ENCODE measurements at places on chromosomes 6 and 20.

GRCh38 chr6:169665289-169665688 lies 36.5 kb downstream of the WDR27 start:
- no peak for DNase-seq

DNA sequence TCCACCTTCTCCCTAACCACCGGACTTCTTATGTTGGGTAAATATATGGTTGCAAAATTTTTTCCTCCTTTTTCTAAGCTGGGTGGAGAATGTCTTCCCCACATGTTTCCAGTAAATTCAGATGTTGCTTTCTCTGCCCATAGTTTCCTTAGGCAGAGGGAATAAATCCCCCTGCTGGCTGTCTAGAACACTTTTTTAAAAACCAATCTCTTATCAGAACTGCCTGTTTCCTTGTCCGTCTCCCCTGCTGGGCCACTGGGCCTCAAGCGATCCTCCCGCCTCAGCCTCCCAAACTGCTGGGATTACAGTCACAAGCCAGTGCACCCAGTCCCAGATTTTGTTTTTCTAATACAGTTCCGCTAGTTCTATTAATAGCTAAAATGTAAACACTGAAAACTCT lies 9.9 kb upstream of the WFDC2 start:
- no peak for DNase-seq

DNA sequence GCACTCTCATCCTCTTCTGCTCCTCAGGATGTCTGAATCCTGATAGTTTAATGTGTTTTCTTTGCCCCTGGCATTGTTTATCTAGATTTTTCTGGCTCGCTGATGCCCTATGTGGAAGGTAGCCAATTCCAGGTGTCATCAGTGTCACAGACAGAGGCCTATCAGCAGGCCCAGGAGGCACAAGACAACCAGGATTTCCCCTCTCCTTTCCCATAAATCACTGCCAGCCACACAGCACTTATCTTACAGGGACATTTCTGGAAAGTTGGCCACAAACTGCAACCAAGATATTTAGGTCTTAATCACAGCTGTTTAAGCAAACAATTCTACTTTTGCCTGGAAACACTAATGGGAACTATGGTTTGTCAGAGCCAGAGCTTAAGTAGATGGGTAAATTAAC lies 28.1 kb downstream of the ADGRF5 start:
- no peak for DNase-seq

DNA sequence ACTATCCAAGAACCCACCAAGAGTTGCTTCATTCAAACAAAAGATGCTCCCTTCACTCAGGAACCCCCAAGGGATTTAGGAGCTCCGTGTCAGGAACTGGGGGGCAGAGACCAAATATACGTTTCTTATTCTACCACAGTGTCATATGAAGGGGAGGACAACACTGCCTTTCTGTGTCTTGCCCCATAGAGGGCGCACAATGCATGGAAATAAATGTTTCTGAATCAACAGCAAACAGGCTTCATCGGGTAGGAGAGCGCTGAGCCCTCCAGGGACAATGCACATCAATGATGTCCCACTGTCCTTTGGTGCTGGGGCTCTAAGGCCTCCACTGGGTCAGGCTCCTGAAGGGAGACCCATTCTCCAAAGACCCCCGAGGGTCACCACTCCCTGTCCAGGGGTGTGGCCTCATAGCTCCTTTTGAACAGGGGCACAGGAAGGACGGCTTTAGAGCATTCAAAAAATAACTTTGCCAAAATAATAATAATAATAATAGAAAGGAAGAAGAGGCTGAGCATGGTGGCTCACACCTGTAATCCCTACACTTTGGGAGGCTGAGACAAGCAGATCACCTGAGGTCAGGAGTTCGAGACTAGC lies 31.1 kb downstream of the PLG start:
- peak; percentile 47 for DNase-seq

- no peak for DNase-seq
Observed at GRCh38 chr20:4183361-4183760, 168.0 kb upstream of the RNF24 start.

DNA sequence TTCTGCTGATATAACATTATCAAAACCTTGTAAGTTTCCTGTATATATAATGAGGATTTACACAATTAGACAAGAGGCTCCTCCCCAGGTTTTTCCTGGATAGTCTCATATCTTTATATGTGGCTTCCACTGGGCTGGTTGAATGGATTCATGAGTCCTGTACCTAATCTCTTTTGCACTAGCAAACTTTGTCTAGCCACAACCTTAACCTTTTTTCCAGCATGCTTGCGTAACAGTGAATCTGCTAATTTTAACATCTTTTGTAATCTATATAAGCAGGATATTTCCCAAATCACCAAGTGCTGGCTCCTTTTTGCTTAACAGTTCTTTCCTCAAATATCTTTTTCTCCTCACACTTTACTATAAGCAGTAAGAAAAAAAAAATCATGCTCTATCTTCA lies 153.6 kb downstream of the COL21A1 start:
- no peak for DNase-seq

DNA sequence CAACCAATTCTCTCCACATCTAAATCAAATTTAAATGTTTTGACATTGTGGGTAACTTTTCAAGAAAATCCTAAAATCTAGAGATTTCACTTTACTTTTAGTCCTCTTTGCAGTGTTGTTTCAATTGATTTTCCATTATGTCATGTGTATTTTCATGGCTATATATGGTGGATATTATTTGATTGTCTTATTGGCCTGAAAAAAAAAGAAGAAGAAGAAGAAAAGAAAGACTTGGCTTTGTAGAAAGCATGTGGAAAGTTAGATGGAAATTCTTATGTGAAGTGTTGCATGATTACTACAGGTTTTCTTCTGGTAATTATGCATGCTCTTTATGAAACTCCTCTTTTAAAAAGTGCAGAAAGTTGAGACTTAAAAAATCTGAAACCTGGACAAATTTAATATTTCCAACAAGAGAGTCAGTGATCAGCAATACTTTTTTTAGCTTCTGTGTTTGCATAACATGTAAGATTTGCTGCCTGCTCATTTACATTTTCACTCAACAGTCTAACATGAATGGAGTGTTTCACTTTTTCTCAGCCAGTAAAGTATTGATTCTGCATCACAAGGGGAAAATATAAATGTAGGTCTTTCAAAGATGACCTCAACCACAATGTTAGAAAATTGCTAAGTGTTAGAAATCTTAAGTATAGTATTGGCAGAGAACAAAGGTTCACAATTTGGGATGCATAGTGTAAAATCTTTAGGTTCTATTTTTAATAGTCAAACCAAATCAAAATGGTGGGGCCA lies 438.7 kb downstream of the BCKDHB start:
- no peak for DNase-seq

DNA sequence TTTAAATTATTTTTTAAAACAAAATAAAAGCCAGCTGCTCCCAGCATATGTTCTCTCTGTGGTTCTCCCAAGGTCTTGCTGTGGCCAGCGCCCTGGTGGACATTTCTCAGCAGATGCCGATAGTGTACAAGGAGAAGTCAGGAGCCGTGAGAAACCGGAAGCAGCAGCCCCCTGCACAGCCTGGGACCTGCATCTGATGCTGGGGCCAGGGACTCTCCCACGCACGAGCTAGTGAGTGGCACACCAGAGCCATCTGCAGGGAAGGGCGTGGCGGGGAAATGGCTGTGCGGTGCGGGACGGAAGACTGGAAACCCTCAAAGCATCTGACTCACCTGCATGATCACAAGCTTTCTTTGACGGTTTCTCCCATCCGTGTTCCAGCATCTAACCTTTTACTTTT lies 16.5 kb downstream of the GFRA4 start:
- DNase-seq = no peak

DNA sequence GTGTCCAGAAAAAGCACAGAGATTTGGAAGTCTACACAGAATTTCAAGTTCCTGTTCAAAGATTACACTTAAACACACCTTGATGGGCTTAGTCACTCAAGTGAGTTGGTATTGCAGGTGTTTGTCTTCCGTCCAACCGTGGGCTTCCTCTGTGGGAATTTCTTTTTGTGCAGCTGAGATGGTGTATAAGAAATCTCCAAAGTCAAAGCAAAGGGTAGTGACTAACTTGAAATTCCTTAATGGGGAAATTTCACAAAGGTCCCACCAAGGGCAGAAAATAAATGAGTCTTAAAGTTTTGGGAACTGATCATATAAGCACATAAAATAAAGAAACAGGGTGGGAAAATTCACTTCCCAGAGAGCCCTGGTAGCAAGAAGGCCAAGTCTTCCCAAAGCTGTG lies 102.0 kb upstream of the TNFAIP3 start:
- no peak for DNase-seq

GRCh38 chr6:112086744-112087135 lies 542 bp downstream of the TUBE1 start:
- DNase-seq = no peak

DNA sequence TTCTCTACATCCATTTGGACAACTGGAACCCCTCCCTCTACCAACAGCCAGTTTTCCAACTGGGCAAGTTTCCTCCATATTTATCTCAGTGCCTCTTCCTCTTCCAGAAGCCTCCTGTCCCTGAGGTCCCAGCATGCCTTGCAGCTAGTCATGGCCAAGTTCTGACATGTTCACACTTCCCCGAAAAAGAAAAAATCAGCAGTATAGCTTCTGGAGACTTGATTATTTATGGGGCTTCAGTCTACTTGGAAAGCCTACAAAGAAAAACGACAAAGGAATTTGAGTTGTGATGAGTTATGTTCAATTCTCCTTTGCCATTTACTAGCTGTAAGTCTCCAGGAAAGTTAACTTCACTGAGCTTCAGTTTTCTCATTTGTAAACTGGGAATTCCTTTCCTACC lies 406.5 kb downstream of the MAFB start:
- DNase-seq = no peak

Data from WTC11 (cell line).